ENCODE measurements at places on chromosomes 6 and 20. TPM values are rescaled to one million over a fixed set of nuclear protein-coding genes. Genes with fewer than 3 reads are reported as not detected.

Gene POM121L2
- total RNA-seq = not detected

Gene ANKRD66
- total RNA-seq = not detected

Gene NKAPL
- total RNA-seq = not detected

Gene KCNK15
- total RNA-seq = not detected

Gene TMEM217
- total RNA-seq = 3.9 TPM

Gene PNISR
- total RNA-seq = 159 TPM

Gene RNF5
- total RNA-seq = 38.0 TPM

Gene SLC22A2
- total RNA-seq = not detected

Gene TRIM31
- not detected for total RNA-seq

Gene LINC00237
- total RNA-seq = not detected

Gene ZSCAN12
- 7.2 TPM for total RNA-seq

Gene PPP1R3G
- total RNA-seq = 0.15 TPM

Gene EZR
- 185 TPM for total RNA-seq

Gene RIN2
- total RNA-seq = not detected

Gene CDSN
- total RNA-seq = not detected

Gene CD24
- total RNA-seq = not detected

Gene XRN2
- 72.6 TPM for total RNA-seq

Gene PRDM1
- 28.9 TPM for total RNA-seq

Gene CPNE5
- 1.6 TPM for total RNA-seq

Gene ALDH8A1
- 0.24 TPM for total RNA-seq

Gene CLPSL2
- not detected for total RNA-seq

Gene RAD21L1
- total RNA-seq = not detected

Gene PNPLA1
- total RNA-seq = not detected

Gene SFTA2
- total RNA-seq = not detected

Gene RTF2
- 98.4 TPM for total RNA-seq

Gene IL20RA
- not detected for total RNA-seq

Gene MCCD1
- total RNA-seq = not detected

Gene SIGLEC1
- total RNA-seq = not detected

Gene SIRPB1
- total RNA-seq = 5.4 TPM

Gene SUPT3H
- 8.4 TPM for total RNA-seq

Gene HLA-DOA
- total RNA-seq = 1.2 TPM

Gene ID4
- not detected for total RNA-seq

Gene ENPP4
- total RNA-seq = 5.1 TPM

Gene WFDC5
- not detected for total RNA-seq

Gene KCNK5
- 3.7 TPM for total RNA-seq

Gene PTPRT
- not detected for total RNA-seq

Gene SYNDIG1
- not detected for total RNA-seq

Gene CALHM5
- total RNA-seq = not detected

Gene PGC
- not detected for total RNA-seq

Gene AVP
- not detected for total RNA-seq

Gene DAAM2
- total RNA-seq = not detected

Gene CST2
- total RNA-seq = not detected

Gene DPPA5
- not detected for total RNA-seq

Measured in activated naive CD4-positive, alpha-beta T cell treated with anti-CD3 and anti-CD28 coated beads, Interleukin-2, amount 10 ng/mL, durations not matched to agents 5 hours and 36 hours (primary cell).